ENCODE measurements at places on chromosomes 4 and X.
A peak's percentile ranks its signal among the peaks of the same experiment; 100 is the strongest.

DNA sequence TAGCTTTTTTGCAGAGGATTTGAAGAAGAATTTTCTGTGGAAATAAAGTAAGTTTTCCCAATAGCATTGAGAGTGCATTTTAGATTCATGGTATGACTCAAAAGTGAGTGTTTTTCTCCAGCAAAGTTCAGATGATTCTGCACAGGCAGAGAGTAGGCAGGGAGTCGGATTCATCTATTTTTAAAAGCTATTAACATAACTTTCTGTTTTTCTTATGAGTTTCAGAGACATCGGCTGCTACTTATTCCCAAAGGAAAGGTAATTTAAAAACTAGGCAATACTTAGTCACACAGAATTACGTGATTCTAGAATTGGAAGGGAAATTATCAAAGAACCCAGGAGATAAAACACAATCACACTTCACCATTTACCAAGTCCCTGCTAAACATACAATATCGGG lies 4.4 kb downstream of the CCDC110 start:
- DNase-seq: no peak

GRCh38 chr4:94461506-94461905 lies 9.8 kb downstream of the PDLIM5 start:
- no peak for DNase-seq

GRCh38 chrX:129831091-129831885 lies 12.4 kb downstream of the ZDHHC9 start:
- no peak for DNase-seq

DNA sequence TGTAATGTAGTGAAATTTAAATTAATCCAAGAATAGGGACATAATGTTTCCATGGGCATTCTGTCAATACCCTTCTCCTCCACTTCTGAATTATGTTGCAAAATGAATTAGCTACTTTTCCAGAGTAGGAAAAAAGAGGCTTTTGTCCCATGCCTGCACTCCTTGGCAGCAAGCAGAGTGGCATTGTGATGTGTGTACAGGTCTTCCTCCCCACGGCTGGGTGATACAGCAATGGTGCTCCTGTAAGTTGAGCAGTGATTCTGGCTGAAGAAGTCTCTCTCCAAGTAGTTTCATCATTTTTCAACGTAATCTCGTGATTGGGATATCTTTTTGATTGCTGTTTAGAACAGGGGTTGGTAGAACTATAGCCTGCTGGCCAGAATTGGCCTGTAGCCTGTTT lies 59.9 kb downstream of the KIT start:
- no peak for DNase-seq

DNA sequence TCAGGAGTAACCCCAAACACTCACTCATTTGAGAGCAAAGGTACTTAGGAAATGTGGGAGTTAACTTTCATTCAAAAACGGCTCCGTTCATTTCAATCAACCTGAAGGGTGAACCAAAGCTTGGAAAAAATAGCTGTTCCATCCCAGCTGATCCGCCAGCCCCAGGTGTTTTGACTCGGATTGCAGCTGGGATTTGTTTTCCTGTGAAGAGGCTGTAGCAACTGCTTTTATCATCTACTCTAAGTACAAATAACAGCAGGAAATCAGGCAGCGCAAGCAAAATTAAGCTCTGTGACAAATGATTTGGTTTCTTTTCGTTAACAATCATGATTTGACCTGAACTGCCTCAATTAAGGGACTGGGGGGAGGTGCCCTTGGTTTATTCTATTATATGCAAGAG lies 154.7 kb downstream of the BEND2 start:
- DNase-seq: no peak

GRCh38 chrX:135481696-135482179 lies 38.7 kb upstream of the INTS6L start:
- no peak for DNase-seq

DNA sequence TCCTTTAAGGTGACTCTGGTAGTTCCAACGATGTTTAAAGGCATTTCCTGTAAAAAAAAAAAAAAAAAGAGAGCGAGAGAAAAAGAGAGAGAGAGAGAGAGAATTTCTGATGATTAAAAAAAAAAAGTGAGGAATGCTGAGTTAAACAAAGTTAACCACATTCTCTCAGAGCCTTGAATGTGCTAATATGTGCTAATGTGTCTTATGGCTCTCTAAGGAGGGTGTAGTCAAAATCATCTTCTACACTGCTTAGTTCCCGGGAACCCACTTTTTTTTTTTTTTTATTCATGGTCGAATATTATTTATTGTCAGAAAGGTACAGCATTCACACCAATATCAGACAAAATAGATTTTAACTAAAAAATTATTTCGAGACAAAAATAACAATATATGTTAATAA lies 111.7 kb downstream of the SNCA start:
- no peak for DNase-seq

GRCh38 chr4:82362565-82362964 lies 11.2 kb downstream of the HNRNPD start:
- no peak for DNase-seq

DNA sequence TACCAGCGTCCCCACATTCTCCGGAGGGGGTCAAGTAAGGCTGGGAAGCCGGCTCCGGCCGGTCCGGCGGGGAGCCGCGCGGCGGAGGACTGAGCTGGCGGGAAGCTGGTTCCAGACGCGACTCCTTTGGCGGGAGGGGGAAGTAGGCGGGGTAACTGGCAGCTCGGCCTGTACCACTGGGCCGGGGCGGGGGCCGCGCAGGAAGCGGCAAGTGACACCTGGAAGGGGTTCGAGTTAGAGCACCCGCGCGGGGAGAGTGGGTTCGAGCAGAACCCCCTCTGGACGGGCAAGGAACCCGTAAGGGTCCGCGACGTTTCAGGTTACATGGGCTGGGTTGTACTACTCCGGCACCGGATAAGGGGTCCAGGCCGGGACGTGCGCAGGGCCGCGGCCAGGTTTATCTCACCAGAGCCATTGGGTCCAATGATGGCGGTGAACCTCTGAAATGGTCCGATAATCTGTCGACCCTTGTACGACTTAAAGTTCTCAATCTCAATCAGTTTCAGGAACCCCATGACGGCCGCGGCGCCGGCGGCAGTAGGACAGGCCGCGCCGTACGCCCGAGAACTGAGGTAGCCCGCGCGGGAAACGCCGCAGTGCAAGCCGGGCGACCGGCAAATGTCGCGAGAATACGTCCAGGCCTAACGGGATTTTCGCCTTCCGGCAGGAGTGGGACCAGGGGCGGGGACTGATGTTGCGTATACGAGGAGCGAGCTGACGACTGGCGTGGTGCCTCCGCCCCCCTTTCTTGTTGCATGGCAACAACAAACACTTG lies at the start of gene SMC1A:
TSS of gene SMC1A (minus strand) at position 569 of the 775 bp plus-strand sequence. CDS start at position 515, 54 bp downstream.
- DNase-seq: peak; percentile 99

DNA sequence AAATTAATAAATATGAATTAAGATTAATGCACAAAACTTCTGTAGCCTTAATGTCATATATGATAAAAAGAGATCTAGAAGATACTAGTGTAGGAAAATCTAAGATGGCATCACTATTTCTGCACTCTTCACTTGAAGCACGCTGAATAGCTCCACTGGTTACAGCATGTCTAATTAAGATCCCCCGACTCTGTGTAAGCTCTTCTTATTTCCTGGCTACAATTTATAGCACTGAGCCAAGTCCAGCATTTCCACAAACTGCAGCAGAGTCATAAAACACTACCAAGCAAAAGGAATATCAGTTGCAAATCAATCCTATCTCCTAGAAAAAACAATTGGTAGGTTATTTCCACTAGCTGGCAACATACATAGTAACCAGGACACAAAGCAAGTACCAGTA lies 1.3 kb upstream of the CCNA2 start:
- no peak for DNase-seq

GRCh38 chr4:24973747-24974601 lies 56.8 kb downstream of the LGI2 start:
- DNase-seq: no peak

- DNase-seq: no peak
These were observed 118.3 kb upstream of the PUDP start for GRCh38 chrX:7266288-7266687.

DNA sequence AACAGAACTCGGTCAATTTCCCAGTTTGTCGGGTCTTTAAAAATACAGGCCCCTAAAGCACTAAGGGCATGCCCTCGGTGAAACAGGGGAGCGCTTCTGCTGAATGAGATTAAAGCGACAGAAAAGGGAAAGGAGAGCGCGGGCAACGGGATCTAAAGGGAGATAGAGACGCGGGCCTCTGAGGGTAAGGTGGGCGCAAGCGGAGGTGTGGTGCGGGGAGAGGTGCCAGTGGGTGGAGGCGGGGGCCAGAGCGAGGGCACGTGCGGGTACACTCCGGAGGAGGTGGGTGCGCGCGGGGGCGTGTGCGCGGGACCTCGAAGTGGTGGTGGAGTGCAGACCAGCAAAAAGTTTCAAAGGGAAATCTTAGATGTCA lies 787 bp upstream of the TET2 start:
- DNase-seq: no peak

DNA sequence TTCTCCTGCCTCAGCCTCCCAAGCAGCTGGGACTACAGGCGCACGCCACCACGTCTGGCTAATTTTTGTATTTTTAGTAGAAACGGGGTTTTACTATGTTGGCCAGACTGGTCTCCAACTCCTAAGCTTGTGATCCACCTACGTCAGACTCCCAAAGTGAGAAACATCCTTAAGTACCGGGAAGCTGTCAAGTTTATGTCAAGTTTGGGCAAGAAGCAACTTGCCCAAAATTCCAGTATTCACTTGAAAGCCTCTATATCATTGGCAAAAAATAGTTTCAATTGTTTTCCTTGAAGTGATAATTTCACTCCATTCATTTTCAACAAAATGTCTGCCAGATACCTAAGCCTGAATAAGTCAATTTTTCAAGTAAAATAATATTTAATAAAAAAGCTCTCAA lies 370.0 kb downstream of the FBXO8 start:
- DNase-seq: no peak

DNA sequence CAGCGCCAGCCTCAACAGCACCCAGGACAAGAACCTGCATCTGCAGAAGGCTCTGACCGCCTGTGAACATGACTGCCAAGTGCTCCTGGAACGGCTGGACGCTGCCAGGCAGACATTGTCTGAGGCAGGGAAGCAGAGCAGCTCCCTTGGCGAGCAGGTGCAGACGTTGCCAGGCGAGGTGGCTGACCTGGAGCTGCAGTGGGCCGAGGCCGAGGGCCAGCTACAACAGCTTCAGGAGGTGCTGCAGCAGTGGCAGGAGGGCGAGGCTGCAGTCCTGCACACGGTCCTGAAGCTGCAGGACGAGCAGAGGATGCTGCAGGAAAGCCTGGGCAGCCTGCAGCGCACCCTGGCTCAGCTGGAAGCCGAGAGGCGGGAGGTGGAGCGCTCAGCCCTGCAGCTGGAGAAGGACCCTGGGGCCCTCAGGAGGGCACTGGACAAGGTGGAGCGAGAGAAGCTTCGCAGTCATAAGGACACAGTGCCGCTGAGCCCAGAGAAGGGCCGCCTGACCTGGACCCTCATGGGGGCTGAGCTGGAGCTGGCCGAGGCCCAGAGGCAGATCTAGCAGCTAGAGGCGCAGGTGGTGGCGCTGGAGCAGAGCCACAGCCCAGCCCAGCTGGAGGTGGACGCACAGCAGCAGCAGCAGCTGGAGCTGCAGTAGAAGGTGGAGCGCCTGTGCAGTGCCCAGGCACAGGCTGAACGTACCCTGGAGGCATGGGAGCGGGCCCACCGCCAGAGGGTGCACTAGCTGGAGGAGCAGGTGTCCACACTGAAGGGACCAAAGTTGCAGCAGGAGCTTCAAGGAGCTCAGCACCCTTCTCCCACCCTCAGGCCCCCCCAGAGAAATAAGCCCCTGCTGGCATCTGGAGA lies 16.4 kb downstream of the SMIM10L2A start:
- no peak for DNase-seq

DNA sequence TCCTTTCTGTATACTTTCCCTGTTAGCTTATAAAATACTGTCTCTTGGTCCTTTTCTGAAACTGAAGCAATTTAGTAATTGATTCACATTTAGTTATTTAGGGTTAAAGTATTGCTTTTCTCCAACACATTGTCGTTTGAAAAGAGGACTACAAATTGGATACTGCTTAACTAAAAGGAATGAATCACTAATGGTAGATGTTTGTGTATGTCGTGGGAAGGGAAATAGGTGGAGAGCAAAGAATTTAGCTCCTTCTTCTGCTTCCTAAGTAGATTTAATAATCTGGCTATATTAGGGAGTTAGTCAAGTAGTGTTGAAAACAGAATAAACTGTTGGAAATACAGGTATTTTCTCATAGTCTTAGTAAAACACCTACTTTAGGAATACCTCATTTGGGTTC lies 27.9 kb downstream of the SLAIN2 start:
- DNase-seq: no peak

GRCh38 chrX:27671234-27671633 lies 81.1 kb downstream of the DCAF8L2 start:
- no peak for DNase-seq

- no peak for DNase-seq
These were observed 24.0 kb downstream of the CEP44 start for GRCh38 chr4:174307694-174308093.

DNA sequence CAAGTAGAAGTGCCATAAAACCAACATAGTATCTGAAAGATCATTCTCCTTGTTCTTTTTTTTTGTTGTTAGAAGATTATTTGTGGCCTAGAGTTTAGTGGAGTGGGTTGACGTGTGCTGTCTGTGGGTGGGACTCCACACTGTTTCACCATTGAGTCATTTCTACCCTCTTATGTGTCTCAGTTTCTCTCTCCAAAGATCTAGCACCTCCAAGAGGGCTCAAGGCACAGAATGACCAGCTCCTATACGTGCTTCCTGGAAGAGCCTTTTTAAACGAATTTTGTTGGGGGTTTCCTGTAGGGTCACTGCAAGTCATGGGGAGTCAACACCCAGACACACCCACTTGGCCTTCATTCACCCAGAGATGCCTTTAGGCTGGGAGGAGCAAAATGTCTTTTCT lies 150.1 kb downstream of the KLF8 start:
- no peak for DNase-seq

- DNase-seq: no peak
These were observed 2.0 kb upstream of the HPGD start for GRCh38 chr4:174524242-174524641.

DNA sequence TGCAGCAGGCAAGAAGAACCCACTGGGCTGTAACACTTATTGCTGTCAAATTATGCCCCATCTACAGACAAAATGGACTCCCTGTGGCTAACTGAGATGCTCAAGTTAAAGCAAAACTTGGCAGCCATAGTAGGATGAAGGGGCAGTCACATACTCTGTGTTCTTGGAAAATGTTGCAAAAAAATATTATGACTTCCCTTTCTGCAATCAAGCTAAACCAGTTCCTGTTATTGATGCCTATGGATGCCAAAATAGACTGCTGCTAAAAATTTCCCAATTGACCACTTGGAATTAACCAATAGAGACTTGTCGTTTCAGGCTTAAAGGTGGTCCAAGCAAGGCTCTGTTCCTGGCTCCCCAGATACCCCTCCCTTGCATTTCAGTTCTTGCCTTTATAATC lies 49.5 kb downstream of the IQCM start:
- no peak for DNase-seq

- DNase-seq: peak; percentile 23
These were observed 34.5 kb upstream of the TLR2 start for GRCh38 chr4:153649572-153649991.

GRCh38 chr4:137610960-137611359 lies 78.7 kb upstream of the PCDH18 start:
- no peak for DNase-seq

DNA sequence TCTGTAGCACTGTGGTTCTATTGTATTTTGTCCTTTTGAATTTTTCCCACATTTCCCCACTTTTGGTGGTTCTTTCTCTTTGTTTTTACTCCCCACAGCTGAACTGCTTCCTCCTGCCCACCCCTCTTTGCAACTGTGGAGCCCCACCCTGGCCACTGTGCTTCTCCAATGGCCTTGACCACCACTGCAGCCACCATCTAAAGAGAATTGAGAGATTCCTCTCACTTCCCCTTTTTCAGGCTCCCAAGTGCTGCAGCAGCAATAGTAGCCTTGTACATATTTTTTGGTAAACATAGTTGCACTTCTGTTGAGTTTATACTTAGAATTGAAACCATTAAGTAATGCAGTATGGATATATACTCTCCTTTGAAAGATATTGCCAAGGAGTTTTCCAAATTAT lies 51.3 kb upstream of the FRMPD3 start:
- no peak for DNase-seq

Data from astrocyte of the hippocampus (primary cell).